ENCODE measurements at places on chromosomes 11 and 22.
A peak's percentile ranks its signal among the peaks of the same experiment; 100 is the strongest.

DNA sequence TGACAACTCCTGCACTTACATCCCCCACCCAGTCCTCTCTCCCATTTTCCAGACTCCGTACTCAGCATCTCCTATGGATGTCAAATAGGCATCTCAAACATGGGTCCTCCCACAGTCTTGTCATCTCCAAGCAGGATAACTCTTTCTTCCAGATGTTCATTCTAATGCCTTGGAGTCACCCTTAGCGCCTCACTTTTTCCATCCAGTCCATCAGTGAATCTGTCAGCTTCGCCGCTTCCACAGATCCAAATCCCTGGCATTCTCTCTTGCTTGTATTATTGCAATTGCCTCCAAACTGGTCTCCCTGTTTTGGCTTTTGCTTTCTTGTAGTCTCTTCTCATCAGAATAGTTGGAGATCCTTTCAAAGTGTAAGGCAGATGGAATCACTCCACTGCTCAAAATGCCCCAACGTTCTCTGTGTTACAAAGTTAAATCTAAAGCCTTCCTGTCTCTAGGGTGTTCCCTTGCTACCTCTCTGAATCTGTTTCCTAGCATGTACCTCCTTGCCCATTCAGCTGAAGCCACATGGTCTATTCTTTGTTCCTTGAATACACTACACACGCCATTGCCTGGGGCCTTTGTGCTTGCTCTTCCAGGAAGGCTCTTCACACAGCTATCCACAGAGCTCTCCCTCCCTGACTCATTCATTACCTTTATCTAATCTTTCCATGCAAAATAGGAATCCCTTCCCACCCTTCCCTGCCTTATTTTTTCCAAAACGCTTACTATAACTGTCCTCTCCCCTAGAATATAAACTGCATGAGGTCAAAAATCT, 64.8 kb downstream of the UBASH3B start:
- DNase-seq = no peak

DNA sequence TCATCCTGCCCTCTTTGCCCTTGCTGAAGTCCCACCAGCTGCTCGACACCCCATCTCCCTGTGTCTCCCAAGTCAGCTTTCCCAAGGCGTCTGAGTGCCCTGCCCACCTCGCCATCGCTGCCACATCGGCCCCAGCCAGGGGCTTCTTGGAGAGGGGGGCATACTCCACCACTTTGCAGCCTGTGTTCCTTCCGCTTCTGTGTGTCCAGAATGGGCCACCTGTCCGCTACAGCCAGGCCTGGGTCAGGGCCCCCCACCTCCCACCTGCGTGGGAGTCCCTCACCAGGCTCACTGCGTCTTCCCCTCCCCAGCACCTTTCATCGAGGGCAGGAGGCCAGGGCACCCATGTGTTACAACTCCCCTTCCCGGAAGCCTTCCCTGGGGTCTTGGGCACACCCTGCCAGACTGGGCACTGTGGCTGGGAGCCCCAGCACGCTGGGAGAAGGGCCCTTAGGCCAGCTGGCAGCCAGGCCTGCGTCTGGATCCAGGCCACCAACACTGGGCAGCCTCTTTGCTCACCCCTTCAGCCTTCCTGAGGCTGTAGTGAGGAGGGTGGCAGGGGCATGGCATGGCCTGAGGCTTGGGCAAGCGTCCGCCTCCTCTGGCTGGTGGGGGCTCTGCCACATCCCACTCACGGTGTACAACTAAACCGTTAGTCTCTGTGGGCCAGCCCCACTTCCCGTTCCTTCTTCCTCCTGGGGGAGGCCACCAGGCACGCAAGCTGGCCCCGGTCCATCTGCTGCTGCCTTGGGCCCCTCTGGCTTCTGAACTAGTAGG, 13.4 kb downstream of the CPT1A start:
- DNase-seq = peak; percentile 81

DNA sequence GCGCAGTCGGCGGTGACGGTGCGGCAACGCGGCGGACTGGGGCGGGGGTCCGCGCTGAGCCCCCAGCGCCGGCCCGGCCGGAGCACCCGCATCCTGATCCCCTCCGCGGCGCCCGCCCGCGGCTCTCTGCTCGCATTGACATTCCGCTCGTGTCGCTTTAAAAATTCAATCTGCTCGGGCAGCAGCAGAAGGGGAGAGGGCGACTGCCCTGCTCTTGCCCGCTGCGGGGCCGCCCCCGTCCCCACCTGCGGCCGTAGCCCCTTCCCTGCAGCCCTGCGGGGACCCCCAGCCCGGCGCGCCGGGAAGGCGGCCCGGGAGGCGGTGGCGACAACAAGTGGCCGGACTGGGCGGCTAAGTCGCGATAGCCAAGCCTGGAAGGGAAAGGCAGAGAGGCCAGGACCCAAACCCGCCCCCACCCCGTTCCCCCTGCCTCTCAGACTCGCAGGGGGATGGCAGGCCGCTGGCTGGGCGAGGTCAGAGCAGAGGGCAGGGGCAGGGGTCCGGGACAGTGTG, 1.1 kb downstream of the CABP7 start:
- no peak for DNase-seq

DNA sequence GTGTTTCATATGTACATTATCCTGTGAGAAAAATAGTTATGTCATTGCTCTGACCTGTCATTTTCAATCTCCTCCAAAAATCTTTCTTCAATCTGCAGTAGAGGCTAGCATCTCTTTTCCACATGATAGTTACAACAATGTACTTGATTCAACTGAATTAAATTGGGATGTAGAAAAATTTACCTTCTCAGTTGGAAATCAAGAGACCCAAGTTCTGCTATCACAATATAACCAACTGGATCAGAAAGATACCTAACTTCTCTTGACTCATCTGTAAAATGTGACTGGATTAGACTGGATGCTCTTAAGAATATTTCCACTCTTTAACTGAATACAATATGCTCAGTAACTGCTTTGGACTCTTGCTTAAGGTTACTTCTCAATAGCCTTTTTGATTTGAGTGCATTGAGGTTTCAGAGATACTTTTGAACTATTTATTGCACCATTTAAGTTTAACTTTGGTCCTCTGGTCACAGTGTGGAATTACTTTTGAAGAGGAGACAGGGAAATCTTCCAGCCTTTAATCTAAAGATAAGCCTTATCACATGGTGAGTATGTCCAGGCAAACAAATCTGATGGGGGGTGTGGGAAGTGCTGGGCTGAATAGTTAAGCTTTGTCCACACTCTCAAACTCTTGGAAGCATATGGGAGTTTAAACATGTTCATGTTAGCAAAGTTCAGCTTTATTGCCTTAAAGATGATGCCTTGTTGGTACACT, 82.3 kb downstream of the YAP1 start:
- no peak for DNase-seq

DNA sequence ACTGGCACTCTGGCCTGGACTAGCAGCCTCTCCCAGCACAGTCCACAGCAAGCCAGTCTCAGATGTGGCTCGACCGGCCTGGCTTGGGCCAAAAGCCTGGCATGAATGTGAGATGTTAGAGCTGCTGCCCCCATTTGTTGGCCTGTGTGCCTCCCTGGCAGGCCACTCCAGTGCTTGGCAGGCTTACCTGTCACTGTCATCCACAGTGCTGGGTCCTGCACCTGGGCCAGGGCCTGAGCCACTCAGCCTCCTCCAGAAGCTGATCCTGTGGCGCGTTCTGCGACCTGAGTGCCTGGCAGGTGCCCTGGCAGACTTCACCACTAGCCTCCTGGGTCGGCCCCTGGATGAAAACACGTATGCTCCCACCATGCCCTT, 36.1 kb downstream of the RRP8 start:
- no peak for DNase-seq

GRCh38 chr11:12784987-12785386, 110.8 kb downstream of the TEAD1 start:
- DNase-seq = no peak

DNA sequence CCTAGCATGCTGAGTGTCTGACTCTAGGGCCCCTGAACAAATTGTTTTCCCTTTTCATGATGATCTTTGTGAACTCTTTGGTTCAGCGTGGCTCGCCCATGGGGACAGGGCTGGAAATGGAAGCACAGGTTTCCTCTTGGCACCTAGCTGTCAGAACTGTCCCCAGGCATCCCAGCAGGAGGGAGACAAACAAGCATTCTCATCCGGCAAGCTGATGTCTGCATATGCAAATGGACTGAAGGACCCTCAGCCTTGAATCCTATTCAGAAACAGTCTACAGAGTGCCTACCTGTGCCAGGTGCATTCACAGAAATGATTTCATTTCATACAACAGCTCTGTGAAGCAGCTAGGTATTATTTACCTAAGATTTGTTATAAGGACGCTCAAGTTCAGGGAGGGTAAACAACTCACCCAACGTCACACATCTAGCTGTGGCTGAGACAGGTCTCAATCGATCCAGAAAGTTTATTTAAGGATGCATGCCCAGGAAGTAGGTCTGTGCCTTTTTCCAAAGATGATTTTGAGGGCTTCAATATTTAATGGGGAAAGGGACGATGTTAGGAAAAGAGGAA, 176.4 kb downstream of the KIRREL3 start:
- DNase-seq = no peak

All from Right ventricle myocardium inferior (tissue), 1 donor.